Activated T-cell treated with anti-CD3 and anti-CD28 coated beads for 24 hours (primary cell): ENCODE measurements at places on chromosomes 2 and 18.

- DNase-seq: no peak
These were observed 8.1 kb upstream of the ZNF24 start for GRCh38 chr18:35352283-35352682.

DNA sequence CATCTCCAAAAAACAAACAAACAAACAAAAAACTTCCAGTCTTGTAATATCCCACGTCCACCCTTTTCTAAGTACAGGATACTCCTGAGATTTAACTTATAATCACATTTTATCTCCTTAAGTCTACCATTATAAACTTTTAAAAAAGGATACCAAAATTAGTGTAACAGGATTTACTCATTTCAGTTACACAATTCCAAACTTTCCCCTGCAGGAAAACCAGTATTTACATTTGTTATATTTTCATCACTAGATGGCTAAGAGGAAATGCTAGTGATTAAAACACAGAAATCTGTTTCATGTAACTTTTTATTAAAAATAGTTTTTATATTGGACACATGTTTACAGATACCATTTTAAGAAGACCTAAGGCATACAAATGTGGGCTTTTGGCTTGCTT is 27.5 kb downstream of the CFAP36 start:
- DNase-seq: no peak

DNA sequence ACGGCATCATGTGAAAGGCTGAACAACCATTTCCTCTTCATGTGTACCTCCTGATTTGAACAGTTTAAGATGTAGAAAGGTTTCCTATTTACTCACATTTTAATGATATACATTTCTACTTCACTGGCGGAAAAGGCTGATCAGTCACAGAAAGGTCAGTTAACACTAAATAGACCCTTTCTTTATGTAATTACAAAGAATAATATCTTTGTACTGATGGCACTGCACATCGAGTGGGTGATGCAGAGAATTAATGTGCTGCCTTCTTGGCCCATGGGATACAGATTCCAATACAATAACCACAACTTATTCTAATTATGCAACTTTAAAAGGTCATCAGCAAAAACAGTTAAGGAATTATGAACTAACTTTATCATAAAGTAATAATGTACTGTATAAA is 328.5 kb upstream of the KLHL14 start:
- no peak for DNase-seq

DNA sequence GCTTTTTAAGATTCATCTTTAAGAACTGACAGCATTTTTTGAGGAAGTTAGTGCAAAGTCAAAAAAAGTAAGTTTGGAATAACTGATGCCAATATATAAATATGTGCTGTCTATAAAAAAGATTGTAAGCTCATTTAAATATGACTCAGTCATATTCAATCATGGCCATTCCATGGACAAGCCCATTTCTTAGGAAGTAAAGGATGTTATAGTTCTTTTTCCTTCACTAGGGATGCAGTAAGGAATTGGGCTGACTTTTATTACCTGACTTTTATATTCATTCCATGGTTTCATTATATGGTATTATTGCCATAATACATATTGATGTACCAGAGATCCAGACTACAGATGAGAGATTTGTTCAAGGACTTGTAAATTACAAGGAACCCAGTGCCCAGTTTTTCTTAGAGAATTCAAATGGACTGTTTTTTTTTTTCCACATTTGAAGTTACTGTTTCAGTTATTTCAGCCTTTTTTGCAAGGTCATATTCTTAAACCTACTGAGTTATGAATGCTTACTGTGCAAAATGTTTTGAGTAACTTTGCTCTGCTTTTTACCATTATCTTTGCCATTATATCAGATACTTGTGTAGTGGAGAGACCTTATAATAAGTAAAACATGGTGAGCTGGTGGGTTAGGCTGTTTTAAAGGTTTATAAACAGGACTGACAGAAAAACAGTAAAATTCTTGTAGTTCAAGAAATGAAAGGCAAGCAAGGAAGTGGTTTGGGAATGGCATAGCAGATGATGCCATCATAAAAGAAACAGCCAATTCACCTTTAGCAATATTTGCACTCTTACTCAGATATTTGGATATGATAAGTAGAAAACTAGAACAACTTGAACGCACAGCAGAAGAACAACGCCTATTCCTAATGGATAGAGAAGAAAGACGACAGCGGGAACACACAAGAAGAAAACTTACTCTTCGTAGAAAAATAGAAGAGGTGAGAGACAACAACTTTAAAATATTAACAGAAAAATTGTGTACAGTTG is 7.6 kb downstream of the FSIP2 start:
- DNase-seq: no peak

- no peak for DNase-seq
These were observed 91.9 kb downstream of the EPB41L3 start for GRCh38 chr18:5451871-5452270.

GRCh38 chr18:12645254-12645653 is 12.7 kb downstream of the SPIRE1 start:
- no peak for DNase-seq

GRCh38 chr2:71667256-71668182 is 214.2 kb downstream of the DYSF start:
- no peak for DNase-seq

- no peak for DNase-seq
These were observed 1438.1 kb downstream of the DPP10 start for GRCh38 chr2:115880558-115880957.

DNA sequence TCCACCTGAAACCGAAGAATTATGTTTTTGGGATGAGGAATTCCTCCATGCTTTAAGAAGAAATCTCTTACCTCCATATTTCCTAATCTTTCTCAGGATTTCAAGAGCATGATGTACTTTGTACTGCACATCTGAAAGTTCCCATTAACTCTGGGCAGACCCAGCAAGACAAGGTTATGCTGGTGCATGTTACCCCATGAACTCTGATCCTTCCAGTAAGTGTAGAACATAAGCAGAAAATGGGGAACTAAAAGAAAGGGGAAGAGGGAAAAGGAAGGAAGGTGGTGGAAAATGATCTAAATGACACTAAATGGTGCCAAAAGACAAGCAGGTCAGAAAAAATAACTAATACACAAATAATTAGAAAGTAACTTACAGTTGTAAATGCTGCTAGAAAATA is 50.7 kb downstream of the STRN start:
- DNase-seq: no peak

- DNase-seq: no peak
These were observed 102.5 kb downstream of the FMNL2 start for GRCh38 chr2:152437276-152438108.

DNA sequence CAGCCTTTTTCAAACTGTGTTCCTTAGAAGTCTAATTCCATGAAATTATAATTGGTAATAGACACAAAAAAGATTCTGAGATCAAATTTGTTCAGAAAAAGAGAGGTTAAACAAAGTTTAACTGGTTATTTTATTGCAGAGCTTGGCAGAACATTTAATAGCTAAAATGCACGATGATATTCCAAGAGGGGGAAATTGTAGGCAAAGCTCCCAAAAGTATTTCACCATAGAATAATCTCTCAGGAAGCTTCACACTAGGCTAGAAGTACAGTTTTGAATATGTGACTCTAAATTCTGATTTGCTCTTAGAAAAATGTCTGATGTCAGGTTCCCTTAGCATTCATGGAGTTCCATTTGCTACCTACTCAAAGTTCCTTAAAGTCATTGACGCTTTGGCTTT is 292.4 kb upstream of the SETBP1 start:
- no peak for DNase-seq

DNA sequence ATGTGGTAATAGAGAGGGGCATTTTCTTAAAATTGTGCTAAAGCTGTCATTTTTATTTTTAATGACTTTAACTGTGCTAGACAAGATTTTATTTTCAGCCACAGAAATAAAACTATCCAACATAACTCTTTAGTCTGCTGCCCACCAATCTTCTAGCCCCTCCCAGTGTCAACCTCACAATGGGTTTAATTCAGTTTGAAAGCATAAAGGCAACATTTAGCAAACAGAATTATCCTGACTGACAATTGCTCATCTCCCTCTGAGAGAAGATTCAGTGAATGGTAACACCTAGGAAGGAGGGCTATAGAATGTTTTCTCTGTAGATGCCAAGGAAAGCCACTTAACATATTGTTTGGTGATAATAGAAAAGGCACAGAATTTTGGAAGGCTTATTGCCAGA is 5.2 kb downstream of the ERMN start:
- no peak for DNase-seq

DNA sequence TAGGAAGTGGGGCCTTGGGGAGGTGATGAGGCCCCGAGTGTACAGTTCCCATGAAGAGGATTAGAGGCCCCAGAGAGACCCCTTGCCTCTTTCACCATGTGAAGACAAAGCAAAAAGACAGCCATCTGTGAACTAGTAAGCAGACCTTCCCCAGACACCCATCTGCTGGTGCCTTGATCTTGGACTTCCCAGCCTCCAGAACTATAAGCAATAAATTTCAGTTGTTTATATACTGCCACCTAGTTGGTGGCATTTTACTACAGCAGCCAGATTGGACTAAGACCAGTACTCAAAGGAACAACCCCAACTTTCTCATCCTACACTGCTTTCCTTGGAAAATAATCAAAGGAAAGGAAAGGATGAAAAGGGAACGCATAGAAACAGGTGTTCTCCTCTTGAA is 27.9 kb upstream of the CREG2 start:
- no peak for DNase-seq

DNA sequence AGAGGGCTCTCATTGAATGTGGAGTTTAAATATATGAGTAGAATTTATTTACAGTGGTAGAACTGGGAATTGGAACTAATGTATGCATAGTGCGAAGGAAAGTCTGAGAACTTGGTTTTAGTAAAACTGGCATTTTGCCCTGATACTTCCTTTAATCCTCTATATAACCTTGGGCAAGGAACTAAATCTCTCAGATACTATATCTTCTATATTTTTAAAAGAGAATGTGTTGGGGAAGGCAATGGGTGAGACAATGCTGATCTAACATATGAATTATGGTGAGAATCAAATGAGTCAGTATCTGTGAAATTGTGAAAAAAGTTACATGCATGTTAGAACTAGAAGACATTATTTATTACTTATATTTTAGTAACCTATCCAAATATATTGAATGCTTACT is 2109.4 kb upstream of the PIK3C3 start:
- no peak for DNase-seq

DNA sequence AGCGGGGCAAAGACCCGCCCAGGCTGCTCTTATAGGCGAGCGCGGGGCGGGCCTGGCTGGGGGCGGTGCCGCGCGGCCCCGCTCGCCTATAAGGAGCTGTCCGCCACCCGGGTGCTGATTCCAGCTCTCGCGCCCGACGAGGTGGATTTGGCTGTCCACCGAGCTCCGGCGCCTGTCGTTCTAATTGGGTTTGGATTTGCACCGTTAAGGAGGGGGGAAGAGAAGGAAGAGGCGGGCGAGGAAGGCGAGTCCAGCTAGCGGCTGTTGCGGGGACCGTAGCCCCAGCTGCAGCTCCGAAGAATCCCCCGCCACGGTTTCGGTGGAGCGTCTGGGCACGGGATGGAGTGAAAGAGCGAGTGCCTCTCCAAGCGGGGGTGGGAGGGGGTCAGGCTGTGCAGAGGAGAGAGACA is at the start of gene CNTNAP5:
Gene CNTNAP5, plus strand, starts transcription at position 117 of the 410 bp plus-strand sequence. CDS start 364 bp downstream, outside the sequence.
- DNase-seq: no peak

GRCh38 chr2:216373896-216374295 is 1.6 kb upstream of the MARCHF4 start:
- DNase-seq: no peak
